ENCODE measurements at places on chromosomes 12 and 14.

- DNase-seq = no peak
- no peaks in the 10 kb centered on the region for H3K4me1 ChIP-seq
- H3K4me3 ChIP-seq = no peak overlapping the region
- H3K36me3 ChIP-seq = no peaks in the 10 kb centered on the region
Observed at GRCh38 chr14:98564541-98564940, 707.5 kb downstream of the BCL11B start.

DNA sequence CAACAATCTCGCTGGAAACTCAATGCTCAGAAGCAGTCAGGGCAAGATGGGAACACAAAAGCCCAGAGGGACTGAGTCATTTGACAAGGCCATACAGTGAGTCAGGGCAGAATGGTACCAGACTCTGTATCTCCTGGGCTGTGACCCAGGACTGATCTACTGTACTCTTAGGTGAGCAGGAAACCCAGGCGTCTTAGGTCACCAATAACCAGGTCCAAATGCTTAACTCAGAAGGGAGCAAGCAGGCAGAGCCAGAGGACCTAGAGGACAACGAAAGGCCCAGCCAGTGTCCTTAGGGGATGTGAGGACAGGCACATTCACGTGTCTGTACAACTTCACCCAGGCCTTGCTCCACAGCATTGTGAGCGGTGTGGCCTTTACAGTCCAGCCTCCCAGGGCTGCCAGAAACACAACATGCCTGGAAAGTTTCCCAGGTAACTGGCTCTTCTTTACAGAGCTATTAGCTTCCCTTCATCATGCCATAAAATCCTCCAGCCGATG is 69.9 kb downstream of the ARL6IP4 start:
- DNase-seq = no peak
- no peaks in the 10 kb centered on the region for H3K4me1 ChIP-seq
- H3K27me3 ChIP-seq = no peaks in the 10 kb centered on the region
- H3K36me3 ChIP-seq = no peaks in the 10 kb centered on the region

- no peak overlapping the region for H3K4me3 ChIP-seq
- no peaks in the 10 kb centered on the region for H3K36me3 ChIP-seq
- H3K4me1 ChIP-seq = no peaks in the 10 kb centered on the region
- H3K27ac ChIP-seq = no peak overlapping the region
Observed at GRCh38 chr12:131266591-131267467, 313.1 kb downstream of the ADGRD1 start.

DNA sequence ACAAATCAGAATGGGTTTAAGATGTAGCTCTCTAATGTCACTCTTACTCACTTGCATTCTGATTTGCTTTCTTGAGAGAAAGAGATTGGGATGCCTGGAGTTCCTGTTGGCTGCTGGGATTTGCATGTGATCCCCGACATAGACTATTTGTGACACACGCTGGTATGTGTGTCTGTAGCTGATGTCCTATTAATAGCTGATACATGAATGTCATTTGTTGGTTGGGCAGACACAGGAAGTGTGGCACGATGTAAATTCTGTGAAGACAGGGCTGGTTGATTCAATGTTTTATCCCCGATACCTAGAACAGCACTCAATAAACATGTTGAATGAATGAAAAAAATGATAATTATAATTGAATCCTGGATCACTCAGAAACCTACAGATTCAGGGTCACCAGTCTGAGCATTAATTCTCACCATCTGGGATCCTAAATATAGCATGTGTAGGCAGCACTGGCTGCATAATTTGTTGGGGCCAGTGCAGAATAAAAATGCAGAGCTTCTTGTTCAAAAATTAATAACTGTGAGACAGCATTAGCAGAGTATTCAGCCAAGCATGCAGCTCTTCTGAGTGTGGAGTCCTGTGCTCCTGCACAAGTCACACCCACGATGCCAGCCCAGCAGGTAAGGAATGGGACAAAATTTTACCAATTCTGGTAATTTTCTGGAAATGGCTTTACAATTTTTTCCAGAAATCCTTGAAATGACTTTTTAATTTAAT is 35.5 kb upstream of the SOCS2 start:
- no peaks in the 10 kb centered on the region for H3K27me3 ChIP-seq
- H3K4me1 ChIP-seq = no peaks in the 10 kb centered on the region
- no peak overlapping the region for H3K4me3 ChIP-seq
- no peak overlapping the region for H3K27ac ChIP-seq

GRCh38 chr12:127311720-127312364 is 955.1 kb upstream of the TMEM132C start:
- H3K36me3 ChIP-seq = no peaks in the 10 kb centered on the region
- no peak overlapping the region for H3K27ac ChIP-seq
- H3K4me3 ChIP-seq = no peak overlapping the region
- DNase-seq = no peak
- no peaks in the 10 kb centered on the region for H3K4me1 ChIP-seq

DNA sequence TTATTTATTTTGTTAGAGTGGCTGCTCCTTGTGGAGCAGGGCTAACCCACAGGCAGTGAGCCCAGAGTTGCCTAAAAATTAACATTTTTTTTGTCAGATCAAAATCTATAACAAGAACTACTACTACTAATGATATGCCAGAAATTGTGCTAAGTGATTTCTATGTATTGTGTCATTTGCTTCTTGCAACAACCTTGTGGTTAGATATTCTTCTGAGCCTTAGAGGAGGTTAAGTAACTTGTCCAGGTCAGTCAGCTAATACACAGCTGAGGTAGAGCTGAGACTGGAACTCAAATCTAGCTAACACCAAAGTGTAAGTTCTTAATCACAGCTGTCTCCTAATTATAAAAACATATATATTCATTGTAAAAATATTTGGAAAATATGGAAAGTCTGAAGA is 29.8 kb downstream of the CFL2 start:
- no peak for DNase-seq
- H3K4me1 ChIP-seq = no peaks in the 10 kb centered on the region
- no peak overlapping the region for H3K4me3 ChIP-seq
- H3K27ac ChIP-seq = no peak overlapping the region
- no peaks in the 10 kb centered on the region for H3K36me3 ChIP-seq
- no peaks in the 10 kb centered on the region for H3K27me3 ChIP-seq

GRCh38 chr12:62676521-62677307 is 210.1 kb downstream of the MON2 start:
- no peak for DNase-seq
- H3K27ac ChIP-seq = no peak overlapping the region
- H3K27me3 ChIP-seq = no peaks in the 10 kb centered on the region

Measured in effector memory CD4-positive, alpha-beta T cell (primary cell).